ENCODE measurements at places on chromosomes 4 and X.

DNA sequence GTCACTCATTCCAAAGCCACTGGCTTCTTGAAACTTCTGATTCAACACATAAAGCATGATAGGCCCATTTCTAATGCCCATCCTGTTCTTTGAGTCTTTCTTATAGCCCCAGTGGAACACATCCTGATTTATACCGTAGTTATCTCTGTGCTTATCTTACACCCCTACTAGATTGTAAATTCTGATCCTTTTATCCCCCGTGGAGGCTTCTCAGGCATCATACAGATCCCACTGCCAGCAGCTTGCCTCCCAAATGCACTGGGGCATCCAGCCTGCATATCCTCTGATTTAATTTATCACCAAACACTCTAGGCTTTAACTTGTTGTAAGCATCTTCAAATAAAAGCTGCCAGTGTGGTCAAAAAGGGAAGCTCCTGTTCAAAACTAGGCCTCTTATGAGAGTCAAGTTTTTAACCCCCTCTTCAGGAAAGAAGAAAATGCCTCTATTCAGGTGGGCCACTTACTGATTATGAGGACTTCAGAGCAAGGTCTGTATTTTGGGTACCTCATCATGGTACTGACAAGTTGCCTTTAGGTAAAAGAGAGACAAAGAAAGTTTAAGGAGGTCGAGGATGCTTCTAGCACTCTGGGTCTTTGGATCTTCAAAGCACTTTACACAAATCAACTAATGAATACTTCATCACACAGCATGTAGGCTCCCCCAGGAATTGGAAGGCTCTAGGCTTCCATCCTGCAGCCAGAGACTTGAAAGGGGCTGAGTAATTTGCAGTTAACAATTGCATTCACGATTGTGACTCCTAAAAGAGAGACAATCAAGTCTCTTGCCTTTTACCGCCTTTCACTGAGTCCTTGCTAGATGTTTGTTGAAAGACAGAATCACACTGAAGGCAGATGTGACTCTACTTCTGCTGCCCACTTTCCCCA lies 95.8 kb upstream of the LDB2 start:
- no peak for DNase-seq

- DNase-seq, result no peak
Observed at GRCh38 chr4:46993075-46994006, at the start of gene GABRA4. TSS of gene GABRA4 (minus strand) at chr4:46993581. CDS start at chr4:46993424, 157 bp downstream.

GRCh38 chrX:18390941-18391538 lies 34.4 kb upstream of the CDKL5 start:
- peak; percentile 50 for DNase-seq

DNA sequence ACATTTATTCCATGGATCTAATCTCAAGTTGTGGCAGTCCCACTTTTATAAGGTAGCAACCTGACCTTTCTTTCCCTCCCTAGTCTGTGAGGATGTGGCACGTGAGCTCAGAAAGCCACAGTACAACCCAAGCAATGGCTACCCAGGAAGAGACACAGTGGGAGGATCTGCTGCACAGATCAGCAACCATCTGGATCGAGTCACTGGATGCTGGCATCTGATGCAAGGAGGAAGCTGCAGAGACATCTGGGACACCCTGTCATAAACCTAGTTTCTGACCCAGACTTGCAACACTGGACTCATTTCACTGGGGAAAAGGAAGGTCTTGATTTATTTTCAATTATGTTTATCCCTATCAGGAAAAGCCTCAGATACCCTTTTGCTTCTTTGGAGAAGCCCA lies 327.1 kb downstream of the PAPSS1 start:
- no peak for DNase-seq

GRCh38 chr4:133390198-133390855 lies 241.2 kb downstream of the PCDH10 start:
- DNase-seq, result no peak

All from CD4-positive, alpha-beta T cell treated with Interleukin-1 beta for 1 hour (primary cell).